G401 (cell line): ENCODE measurements at places on chromosomes 1 and 21. TPM values are rescaled to one million over a fixed set of nuclear protein-coding genes. Genes with fewer than 3 reads are reported as not detected.

DNA sequence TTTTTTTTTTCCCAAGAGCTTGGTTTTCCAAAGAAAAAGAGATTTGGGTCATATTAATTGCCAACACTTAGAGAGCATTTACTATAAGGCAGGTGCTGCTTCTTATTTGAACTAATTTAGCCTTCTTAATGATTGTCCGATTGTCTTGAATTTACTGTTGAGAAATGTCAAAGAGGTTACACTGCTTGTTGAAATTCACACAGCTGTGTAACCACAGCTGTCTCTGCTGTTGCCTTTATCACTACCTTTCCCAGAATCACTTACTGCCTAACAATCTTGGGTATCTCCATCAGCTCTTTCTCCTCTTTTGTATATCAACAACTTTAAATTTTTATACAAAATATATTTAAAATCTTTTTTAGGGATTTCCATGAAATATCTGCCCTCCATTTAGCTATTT lies 115.6 kb downstream of the UCHL5 start:
- no peak for DNase-seq

GRCh38 chr1:18013216-18013615 lies 94.4 kb upstream of the IGSF21 start:
- no peak for DNase-seq

GRCh38 chr1:206655471-206655882 lies 20.1 kb downstream of the DYRK3 start:
- no peak for DNase-seq

DNA sequence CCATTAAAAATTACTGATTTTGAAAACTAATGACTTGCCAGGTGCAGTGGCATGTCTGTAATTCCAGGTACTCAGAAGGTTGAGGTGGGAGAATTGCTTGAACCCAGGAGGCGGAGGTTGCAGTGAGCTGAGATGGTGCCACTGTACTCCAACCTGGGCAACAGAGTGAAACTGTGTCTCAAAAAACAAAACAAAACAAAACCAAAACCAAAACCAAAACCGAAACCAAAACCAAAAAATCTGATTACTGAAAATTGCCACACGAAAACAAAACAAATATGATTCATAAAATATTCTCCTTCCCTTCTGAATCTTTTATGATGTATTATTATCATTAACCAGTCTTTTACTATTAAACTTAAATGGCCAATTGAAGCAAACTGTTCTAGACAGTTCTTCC lies 74.1 kb downstream of the SERINC2 start:
- no peak for DNase-seq

DNA sequence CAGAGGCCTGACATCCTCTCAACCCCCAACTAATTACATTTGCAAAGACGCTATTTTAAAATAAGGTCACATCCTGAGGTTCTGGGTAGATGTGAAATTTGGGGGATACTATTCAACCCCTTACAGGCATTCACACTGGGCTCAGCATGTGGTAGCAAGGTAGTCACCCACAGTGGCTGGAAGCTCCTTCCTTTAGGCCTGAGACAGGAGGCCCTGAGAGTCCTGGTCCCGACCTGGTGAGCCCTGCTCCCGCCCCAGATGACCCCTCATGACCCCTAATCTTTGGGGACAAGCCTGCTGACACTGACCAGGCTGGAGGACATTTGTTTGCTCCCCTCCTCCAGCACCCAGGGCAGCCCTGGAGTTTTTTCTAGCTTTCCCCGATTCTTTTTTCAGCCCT lies 225.9 kb downstream of the DYRK1A start:
- no peak for DNase-seq

DNA sequence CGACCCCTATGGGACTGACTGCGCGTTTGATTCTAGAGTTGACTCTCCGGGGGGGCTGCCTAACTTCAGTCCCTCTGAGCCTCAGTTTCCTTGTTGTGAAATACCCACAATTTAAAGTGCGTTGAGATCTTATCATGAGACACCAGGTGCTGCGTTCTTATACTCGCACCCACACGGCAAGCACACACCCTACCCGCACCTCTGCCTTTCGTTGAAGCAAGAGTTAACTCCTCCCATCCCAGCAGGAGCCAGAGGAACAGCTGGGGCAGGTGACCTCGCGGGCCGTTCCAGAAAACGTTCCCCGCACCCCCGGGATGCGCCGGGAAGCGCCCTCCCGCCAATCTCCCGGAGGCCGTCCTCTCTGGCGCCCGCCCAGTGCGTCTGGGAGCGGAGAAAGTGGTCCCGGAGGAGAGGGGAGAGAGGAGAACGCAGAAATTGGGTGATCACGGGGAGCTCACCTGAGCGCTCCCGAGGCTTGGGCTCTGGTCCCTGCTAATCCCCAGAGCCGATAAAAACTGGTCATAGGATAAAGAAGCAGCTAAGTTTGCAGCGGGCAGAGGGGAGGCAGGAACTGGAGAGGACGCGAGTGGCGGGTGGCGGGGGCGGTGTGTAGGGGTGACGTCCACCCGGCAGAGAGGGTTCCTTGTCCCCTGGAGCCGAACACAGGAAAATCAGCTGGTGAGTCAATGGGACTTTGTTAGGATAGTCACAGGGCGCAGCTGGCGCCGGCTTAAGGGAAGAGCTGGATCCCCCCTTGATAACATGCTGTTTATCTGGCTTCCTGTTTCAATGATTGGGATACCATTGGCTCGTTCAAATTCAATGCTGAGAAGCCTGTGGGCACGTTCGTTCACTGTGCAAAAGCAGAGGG lies 869 bp downstream of the NAV1 start:
- peak; percentile 21 for DNase-seq

GRCh38 chr1:65264197-65264929 lies 45.0 kb upstream of the DNAJC6 start:
- DNase-seq: peak; percentile 96

- no peak for DNase-seq
These were observed 47.6 kb downstream of the IER5 start for GRCh38 chr1:181135815-181136737.

- no peak for DNase-seq
These were observed 6.9 kb upstream of the KNCN start for GRCh38 chr1:46558141-46558963.

The SPRR2F gene
- total RNA-seq: not detected in 2 replicates

The FAM20B gene
- 9.3 and 19.7 TPM in 2 replicates for total RNA-seq

The HSPB7 gene
- 3.2 and 7.1 TPM in 2 replicates for total RNA-seq
